ENCODE measurements at places on chromosomes 3 and 15.

DNA sequence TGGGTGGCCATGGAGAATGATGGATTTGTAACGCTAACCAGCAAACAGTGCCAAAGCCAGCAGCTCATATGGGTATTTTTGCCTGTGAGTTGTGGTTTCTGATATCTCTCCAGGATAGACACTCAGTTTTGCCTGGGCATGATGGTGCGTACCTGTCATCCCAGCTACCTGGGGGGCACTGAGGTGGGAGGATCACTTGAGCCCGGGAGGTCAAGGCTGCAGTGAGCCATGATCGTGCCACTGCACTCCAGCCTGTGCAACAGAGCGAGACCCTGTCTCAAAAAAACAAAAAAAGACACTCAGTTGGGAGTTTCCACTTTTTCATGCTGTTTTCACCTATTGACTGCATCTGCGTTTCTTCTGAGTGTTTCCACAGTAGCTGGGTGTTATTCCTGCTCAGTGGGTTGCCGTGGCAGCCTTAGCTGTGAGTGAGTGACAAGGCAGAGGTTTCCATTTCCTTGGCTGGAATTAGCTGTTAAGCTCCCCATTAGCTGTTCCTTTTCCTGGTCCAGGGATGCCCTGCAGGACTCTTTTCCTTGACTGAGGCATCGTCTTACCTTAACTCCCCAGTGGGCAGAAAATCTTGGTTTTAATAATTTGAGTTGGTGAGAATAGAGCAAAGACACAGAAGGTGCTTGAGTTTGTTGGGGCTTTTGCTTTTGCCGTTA lies 14.2 kb upstream of the RPP14 start:
- DNase-seq: no peak

- no peak for DNase-seq
Observed at GRCh38 chr3:169790687-169791429, 17.7 kb downstream of the MYNN start.

DNA sequence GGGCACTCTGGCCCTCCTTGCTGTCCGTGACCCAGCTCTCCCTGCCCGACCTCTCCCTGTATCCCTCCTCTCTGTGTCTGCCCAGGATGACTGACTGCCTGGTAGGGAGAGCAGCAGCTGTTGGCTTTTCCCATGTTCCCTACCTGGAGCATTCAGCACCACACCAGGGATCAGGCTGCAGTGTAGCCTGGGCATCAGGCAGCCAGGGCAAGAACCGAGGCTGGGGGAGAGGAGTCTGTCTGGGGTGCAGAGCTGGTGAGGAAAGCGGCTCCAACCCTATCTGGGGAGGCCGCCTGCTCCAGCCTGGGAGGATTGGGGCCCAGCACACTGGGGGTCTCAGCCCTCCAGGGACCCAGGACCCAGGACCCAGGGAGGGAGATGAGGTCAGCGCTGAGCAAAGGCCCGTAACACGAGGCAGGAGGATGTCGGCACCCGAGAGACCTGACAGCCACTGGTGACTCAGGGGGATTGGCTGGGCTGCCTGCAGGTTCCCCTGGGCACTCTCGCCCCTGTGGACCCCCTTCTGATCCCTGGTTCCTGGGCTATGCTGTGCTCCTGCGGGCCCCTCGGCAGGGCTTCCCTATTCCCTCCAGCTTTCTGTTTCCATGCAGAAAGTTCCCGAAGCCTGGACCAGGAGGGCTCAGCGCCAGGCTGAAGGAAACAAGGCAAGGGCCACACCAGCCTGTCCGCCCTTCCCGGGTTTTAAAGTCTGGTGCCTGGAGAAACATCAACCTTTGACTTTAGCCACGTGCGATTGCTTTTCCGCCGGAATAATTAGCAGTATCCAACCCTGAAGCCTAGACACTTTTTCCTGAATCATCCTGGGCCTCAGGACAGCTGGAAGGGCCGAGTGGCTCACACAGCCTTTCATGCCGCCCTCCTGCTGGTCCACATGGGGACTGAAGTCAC lies 128.2 kb upstream of the MEF2A start:
- no peak for DNase-seq

DNA sequence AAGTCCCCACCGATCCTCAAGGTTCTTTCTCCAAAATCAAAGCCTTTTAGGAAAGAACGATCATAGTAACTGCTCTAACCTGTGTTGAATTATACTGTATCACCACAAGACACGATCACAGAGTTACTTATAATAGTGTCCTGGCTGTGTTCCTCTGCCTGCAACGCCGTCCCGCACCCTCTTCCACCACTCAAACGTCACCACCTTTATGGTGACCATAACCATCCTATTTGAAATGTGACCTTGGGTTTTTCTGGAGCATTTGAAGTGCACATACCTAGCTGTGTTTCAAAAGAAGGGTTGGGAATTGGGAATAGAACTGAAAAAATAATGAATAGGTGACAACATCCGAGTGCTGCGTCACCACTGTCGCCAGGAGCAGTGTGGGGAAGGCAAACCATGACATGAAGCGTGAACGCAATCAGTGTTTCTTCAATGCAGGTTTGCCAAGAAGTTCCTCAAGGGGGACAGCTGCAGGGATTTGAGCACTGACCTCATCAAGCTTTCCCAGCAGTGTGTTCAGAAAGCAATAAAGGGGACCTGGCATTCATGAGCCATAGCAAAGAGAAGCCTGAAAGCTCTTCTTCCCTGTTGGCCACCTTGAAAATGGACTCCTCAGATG lies 769 bp upstream of the SELENOS start:
- DNase-seq: no peak

DNA sequence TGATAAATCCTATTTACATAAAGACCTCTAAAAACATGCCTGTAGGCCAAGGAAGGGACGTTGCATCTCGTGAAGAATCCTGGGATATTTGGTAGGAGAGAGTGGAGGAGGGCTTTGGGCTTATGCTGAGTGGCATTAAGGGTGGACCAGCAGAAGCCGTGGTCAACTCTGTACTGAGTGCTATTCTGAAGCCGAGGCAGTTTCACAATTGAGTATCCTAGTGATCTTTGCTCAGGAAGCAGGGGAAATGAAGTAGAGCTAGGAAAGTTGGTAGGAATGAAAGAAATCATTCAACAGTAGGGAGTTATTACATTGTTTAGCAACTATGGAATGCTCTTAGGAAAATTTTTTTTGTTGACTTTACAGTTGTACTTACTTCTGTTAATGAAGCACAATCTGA lies 24.2 kb downstream of the MCTP2 start:
- no peak for DNase-seq

GRCh38 chr3:110744723-110745122 lies 326.9 kb upstream of the NECTIN3 start:
- DNase-seq: no peak

DNA sequence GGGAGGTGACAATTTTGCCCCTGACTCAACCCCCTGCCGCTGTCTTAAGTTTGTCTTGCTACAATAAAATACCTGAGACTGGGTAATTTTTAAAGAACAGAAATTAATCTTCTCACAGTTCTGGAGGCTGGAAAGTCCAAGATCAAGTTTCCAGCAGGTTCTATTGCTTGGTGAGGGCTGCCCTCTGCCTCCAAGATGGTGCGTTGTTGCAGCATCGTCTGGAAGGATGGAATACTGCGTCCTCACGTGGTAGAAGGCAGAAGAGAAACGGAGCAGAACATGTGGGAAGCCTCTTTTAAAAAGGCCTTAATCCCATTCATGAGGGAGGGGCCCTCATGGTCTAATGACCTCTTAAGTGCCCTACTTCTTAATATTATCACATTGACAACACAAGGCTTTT lies 87.3 kb upstream of the SNTN start:
- DNase-seq: no peak

DNA sequence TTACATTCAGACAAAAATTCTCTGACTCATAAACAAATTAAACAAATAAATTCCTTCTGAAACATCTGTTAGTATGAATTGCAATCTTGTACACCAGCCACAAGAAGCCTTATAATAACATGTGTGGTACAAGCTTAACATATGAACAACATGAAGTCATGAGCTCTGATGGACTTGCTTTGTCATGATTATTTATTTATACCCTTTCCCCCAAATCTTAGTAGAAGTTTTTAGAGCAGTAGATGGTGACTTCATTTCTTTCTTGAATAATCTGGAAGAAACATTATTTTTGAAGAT lies 633.4 kb downstream of the EPHA3 start:
- no peak for DNase-seq

DNA sequence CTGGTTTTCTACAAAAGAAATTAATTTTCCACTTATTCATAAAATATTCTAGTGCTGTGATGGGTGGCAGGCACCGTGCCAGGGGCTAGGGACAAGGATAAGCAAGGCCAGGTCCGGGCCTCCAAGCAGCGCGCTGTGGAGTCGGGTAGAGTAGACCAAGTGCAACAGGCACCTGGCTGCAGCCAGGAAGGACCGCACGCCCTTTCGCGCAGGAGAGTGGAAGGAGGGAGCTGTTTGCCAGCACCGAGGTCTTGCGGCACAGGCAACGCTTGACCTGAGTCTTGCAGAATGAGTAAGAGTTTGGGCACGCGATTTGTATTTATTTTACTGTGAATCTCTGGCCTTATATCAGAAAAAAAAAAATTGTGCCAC lies at the start of gene CASR:
Gene CASR, plus strand, starts transcription at position 148 of the 372 bp plus-strand sequence. CDS start 70,522 bp downstream, outside the sequence.
- DNase-seq: no peak

- DNase-seq: no peak
Observed at GRCh38 chr3:25911525-25912295, 121.8 kb downstream of the OXSM start.

GRCh38 chr15:68367226-68367625 lies 64.7 kb downstream of the ITGA11 start:
- no peak for DNase-seq

- no peak for DNase-seq
Observed at GRCh38 chr3:72574144-72574543, 274.1 kb downstream of the SHQ1 start.

- DNase-seq: no peak
Observed at GRCh38 chr3:150345021-150345538, 63.0 kb upstream of the TSC22D2 start.

DNA sequence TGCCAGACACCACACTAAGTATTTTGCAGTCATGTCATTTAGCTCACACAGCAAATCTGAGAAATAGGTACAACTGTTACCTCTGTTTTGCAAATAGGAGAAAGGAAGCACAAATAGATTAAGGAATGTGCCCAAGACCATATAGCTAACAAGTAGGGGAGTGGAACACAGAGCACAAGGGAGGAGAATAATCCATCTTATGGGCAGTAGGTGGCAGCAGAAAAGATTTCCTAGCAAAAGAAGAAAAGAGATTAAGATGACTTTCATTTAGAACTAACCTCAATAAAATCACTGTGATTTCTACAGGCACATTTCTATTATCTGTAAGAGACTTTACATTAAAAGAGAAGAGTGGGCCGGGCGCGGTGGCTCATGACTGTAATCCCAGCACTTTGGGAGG lies 49.1 kb downstream of the NR1I2 start:
- DNase-seq: no peak

GRCh38 chr15:82945326-82945725 lies 7.2 kb downstream of the HOMER2 start:
- no peak for DNase-seq

DNA sequence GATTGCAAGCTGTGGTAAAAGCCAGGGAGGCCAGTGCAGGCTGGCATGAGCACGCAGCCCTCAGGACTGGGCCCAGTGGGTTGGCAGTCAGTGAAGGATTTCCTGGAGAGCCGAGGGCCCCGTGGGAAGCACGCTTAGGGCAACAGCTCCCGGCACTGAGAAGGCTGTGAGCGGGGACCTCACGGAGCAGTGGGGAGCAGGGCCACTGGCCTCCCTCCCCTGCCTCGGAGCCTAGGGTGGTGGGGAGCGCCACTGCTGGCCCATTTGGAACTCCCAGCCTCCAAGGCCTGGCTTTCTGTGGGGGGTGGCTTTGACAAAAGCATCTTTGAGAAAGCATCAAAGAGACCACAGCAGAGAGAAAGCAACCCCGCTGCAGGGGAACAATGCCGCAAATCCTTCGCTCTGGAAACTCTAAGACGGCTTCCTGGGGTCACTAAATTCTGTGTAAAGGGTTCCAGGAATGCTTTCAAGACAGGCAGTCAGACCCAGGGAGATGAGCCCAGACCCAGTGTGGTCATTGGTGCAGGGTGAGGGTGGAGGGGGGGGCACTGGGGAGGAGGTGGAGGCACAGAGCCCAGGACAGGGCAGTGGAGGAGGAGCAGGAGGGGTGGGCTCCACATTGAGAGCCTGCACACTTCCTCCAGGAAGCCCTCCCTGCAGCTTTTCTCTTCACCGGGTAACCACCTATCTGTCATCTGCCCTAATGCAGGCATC lies 9.5 kb upstream of the APBA2 start:
- no peak for DNase-seq

GRCh38 chr3:60263191-60263590 lies 988.1 kb downstream of the FHIT start:
- no peak for DNase-seq

DNA sequence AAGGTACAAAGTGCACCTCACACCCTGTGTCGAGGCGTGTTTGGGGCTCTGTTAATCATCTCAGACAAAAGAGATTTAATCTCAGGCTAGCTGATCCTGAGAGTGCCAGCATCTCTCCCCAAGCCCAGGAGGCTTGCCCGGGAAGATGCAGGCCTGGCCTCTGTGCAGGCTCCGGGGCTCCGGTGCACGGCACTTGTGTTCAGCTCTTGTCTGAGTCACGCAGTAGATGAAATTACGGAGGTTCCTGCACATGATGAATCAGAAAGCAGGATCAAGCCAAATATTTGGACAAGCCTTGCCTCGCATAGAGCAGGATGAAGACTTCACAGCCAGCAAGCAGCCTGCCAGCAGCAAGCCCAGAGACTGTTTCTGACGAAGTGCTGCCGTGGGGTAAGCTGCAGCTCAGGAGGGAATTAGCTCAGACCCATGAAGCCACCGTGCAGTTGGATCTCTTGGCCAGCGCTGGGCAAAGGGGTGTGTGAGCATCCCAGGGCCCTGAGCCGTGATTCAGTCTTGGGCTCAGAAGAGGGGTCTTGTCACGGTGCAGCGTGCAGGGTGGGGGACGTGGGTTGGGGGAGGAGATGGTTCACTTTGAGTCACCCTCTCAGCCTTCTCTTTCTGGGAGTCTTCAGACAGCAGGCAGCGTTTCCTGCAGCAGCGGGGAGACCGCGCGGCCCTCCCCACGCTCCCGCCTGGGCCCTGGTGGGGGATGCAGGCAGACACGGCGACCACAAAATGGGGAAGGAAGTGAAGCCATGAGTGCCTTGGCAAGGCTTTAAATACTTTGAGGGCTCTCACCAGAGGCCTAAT lies 89.2 kb upstream of the MEF2A start:
- DNase-seq: no peak

DNA sequence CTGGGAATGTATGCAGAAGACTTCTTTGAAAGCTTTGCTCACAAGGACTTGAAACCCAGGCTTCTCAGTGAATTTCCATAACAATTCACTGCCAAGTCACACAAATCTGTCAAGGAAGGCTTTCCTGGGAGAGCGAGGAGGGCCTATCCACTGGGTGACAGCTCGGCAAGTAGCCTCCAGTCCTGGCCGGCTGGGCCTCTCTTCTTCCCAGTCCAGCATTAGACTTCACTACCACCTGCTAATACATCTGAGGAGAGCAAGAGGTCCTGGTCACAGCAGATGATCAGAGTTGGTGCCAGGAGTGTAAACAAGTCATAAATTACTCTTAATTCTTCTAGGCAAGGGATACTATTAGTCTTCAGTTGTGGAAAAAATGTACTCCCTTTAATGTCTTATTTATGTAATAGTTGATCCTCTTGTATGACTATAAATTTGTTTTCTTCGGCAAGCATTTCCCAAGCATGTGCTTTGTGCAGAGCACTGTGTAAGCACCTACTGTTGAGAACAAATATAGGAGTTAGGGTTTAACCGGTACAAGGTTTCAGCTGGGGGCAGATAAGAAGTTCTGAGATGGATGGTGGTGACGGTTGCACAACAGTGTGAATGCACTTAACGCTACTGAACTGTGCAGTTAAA lies 162.9 kb downstream of the VGLL4 start:
- no peak for DNase-seq

GRCh38 chr3:9068051-9068450 lies 104.8 kb upstream of the RAD18 start:
- no peak for DNase-seq

- no peak for DNase-seq
Observed at GRCh38 chr15:43330780-43331087, 361 bp upstream of the LCMT2 start.
